ENCODE measurements at places on chromosomes 1 and 21. TPM values are rescaled to one million over a fixed set of nuclear protein-coding genes. Genes with fewer than 3 reads are reported as not detected.
A peak's percentile ranks its signal among the peaks of the same experiment; 100 is the strongest.

- no peak for DNase-seq
These were observed at the start of gene CAPN8 for GRCh38 chr1:223665592-223666312. CAPN8 (minus strand) TSS chr1:223665701; CDS start chr1:223665646, 55 bp downstream.

DNA sequence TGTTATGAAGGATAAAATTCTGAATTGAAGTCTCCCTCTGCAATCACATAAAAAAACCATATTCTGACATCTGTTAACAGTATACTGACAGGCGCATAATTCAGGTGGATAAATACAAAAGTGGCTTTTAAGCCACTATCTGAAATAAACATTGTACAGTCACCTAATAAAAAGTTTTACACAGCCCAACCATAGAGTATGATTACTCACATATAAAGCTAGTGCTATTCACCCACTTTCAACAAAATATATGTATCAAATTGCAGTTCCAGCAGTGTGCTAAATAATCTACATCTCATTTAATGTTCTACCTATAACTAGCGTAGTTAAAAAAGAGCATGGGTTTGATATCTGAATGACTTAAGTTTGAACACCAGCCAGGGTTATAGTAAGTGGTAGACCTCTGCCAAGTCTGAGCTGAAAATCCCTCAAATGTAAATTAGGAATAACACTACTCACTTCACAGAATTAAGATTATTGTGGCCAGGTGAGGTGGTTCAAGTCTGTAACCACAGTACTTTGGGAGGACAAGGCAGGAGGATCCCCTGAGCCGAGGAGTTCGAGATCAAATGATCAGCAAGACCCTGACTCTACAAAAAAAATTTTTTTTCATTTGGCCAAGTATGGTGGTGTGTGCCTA lies 3.9 kb downstream of the EGLN1 start:
- DNase-seq = no peak

DNA sequence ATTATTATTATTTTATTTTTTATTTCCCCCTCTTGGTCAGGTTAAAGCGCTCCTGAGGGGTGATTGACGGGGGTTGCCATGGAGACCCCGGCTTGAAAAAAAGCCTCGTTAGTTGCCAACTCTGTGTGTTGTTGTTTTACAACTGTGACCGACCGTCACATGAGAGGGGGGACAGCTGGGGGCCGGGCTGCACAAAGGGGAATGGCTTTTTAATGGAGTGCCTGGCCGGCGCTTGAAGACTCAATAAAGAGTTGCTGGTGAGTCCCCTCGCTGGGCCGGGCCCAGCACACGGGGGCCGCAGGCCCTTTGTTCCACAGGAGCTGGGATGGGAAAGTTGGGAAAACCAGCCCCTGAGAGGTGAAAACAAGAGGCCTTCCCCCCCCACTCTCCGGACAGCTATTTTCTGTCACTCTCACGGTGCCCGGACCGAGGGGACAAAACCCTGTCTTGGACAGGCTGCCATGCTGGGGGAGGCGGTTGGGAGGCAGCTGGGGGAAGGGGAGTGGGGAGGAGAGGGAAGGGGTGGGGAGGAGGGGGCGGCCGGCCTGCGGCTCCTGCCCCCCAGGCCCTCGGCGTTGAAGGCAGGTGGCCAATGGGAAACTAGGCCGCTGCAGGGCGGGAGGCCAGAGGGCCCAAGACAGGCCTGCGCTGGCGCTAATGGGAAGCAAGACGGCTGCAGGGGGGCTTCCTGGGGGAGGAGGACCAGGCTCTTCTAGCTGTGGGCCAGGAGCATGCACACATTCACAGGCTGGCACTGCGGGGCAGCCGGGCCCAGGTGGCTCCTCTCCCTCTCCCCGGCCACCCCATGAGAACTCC lies 67.6 kb downstream of the CASZ1 start:
- no peak for DNase-seq

- DNase-seq = no peak
These were observed 72.4 kb downstream of the ABCA4 start for GRCh38 chr1:94048413-94049164.

GRCh38 chr1:20259646-20260045 lies 31.0 kb upstream of the VWA5B1 start:
- no peak for DNase-seq

DNA sequence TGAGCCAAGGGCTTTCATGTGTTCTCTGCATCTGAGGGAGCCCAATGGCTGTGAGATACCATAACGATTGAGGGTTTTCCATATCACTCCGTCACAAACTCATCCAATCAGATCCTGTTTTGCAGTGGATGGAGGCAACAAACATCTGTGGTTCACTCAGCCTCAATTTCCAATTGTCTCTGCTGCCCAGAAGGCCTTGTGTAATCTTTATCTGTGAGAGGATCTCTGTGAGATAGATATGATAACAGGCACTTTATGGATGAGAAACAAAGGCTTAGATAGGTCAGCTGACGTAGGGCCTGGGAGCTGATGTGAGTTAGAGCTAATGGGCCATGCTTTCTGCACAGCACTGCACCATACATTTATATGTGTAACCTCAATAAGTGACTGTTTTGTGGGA lies 3.3 kb upstream of the MTARC1 start:
- DNase-seq = no peak

DNA sequence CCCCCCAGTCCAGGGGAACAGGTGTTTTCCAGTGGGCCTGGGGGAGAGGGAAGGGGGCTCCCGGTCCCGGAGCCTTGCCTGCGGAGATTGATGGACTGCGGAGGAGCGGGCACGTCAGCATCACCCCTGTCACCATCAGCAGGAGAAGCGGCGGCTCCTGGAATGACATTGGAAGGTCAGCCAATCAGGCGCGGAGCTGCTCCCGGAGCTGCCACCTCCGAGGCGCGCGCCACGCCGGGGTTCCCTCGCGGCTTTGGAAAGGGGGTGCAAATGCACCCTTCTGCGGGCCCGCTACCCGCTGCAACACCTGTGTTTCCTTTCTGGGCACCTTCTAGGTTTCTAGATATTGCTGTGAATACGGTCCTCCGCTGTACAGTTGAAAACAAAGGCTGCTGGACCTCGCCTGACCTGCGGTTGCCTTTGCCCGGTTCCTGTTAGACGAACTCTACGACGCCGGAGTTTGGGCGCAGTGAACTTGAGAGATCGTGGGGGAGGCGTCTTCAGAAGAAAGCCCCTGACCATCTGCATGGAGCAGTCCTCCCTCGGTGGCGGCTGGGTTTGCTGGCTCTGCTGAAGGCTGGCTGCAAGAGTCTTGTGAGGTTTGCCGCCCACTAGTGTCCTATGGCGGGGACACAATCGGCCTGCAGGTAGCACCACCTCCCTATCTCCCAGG lies 5.3 kb downstream of the DSCAM start:
- DNase-seq = no peak

DNA sequence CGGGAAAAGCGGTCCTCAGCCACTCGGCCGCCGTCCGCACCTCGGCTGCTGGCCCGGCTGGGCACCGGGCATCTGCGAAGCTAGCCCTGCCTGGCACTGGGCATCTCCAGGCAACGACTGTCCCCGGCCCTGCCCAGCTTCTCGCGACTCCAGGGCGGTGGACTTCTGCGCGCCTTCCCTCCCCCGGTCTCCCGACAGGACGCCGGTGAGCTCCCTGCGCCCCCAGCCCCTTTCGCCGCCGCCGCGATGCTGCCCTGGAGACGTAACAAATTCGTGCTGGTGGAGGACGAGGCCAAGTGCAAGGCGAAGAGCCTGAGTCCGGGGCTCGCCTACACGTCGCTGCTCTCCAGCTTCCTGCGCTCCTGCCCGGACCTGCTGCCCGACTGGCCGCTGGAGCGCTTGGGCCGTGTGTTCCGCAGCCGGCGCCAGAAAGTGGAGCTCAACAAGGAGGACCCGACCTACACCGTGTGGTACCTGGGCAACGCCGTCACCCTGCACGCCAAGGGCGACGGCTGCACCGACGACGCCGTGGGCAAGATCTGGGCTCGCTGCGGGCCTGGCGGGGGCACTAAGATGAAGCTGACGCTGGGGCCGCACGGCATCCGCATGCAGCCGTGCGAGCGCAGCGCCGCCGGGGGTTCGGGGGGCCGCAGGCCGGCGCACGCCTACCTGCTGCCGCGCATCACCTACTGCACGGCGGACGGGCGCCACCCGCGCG lies 514 bp downstream of the FAM43B start:
- DNase-seq = no peak

GRCh38 chr1:161175771-161176453 lies 1.4 kb downstream of the B4GALT3 start:
- DNase-seq = no peak

DNA sequence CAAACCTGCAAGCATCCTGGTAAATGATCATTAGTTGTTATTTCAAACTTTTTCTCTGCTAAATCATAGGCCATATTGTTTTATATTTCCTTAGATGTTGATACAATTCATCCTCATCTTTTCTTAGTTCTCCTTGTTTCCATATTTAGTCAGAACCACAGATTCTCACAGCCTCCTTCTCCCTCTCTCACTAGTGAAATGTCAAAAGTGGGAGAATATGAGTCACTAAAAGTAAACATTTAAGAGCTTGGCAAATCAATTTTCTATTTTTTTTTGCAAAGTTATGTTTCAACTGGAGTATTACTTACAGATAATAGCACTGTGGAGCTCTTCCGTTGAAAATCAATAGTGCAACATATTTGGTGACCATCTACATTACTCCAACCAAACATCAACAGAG lies 308.8 kb downstream of the COL11A1 start:
- no peak for DNase-seq

GRCh38 chr1:41955461-41956159 lies 36.9 kb upstream of the HIVEP3 start:
- no peak for DNase-seq

- peak; percentile 19 for DNase-seq
These were observed 1.6 kb downstream of the COL6A2 start for GRCh38 chr21:46099476-46099875.

DNA sequence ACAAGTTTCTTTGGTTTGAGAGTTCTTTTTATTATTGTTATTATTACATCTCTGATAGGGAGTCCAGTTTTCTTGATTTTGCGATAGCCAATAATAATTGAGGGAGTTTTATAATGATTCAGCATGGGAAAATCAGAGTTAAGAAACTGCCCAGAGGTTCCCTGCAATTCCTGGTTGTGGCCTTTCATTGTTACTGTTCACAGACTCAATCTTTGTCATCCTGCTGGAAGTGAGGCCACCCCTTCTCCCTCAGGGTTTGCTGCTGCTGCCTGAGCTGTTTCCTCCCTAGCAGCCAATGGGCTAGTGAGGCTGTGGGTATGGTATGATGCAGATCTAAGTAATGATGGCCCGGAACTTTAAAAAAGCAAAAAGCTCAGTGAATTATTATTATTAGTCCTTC lies 50.2 kb upstream of the TACSTD2 start:
- no peak for DNase-seq

GRCh38 chr1:163382395-163382794 lies 60.6 kb downstream of the NUF2 start:
- no peak for DNase-seq

- no peak for DNase-seq
These were observed 364.9 kb downstream of the MATN1 start for GRCh38 chr1:30358500-30358899.

DNA sequence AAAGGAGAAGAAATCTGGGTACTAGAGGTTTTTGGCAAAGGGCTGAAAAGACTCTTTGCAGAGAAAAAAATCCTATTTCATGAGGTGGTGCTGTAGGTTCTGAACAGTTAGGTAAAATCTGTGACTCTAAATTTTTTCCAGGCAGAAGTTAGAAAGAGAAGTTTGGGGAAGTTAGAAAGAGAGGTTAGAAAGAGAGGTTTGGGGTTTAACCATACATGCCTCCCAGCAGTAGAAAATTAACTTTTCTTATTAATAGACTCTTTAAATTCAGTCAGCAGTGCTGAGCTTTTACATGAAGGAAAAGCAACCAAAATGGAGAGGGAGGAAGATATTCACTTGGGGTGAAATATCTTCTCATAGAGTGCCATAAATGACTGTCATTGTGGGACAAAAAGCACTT lies 12.2 kb downstream of the AMY1C start:
- no peak for DNase-seq

- no peak for DNase-seq
These were observed 18.1 kb upstream of the AK5 start for GRCh38 chr1:77263708-77264107.

DNA sequence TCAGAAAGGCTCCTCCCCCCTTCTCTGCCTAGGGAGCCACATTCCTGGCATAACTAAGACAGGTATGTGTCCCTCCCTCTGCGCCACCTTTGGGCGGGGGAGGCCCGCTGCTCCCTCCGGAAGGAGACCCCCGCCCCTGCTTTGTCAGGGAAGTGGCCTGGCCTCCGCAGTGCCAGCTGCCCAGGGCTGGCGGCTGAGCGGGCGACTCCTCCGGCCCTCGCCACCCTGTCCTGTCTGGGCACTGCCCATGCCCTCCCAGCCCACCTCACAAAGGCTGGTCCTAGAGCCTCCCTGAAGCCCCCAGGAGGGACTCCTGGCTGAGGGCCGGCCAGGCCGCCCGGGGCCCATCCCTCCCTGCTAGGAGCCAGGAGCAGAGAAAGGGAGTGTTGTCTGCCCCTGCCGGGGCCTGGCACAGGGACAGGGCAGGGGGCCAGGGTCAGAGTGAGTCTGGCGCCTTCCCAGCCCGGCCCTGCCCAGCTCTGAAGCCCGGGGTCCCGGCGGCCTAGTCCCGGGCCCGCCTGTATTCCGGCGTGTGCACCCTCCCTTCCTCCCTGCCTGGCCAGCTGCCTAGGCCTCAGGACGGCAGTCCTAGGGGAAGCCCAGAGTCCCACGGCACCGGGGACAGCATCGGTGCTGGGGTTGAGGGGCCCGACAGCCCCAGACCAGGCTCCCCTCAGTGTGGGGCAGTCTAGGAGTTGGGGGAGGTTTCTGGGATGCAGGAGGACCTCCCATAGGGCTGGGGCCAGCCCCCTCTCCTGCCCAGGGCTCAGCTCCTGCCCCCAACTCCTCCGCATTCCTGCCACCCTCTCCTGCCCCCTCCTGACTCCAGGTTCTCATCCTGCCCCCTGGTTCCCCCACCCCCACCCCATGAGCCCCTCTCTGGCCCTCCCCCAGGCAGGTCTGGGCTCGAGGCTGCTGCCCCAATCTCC lies 5.1 kb downstream of the AGRN start:
- no peak for DNase-seq

The FNBP1L gene
- total RNA-seq = not detected

The CAMK1G gene
- not detected for total RNA-seq

The OR11L1 gene
- not detected for total RNA-seq

The SSBP3 gene
- total RNA-seq = 111 TPM

The GPR137B gene
- 4.9 TPM for total RNA-seq

The SPOCD1 gene
- not detected for total RNA-seq

The APOBEC4 gene
- not detected for total RNA-seq

The BTF3L4 gene
- total RNA-seq = 37.1 TPM

The CXADR gene
- 0.26 TPM for total RNA-seq

The RHEX gene
- not detected for total RNA-seq

Data from activated CD8-positive, alpha-beta T cell treated with anti-CD3 and anti-CD28 coated beads, Interleukin-2, amount 10 ng/mL, durations not matched to agents 7 days and 5 days (primary cell).